ENCODE measurements at places on chromosomes 13 and 19.

DNA sequence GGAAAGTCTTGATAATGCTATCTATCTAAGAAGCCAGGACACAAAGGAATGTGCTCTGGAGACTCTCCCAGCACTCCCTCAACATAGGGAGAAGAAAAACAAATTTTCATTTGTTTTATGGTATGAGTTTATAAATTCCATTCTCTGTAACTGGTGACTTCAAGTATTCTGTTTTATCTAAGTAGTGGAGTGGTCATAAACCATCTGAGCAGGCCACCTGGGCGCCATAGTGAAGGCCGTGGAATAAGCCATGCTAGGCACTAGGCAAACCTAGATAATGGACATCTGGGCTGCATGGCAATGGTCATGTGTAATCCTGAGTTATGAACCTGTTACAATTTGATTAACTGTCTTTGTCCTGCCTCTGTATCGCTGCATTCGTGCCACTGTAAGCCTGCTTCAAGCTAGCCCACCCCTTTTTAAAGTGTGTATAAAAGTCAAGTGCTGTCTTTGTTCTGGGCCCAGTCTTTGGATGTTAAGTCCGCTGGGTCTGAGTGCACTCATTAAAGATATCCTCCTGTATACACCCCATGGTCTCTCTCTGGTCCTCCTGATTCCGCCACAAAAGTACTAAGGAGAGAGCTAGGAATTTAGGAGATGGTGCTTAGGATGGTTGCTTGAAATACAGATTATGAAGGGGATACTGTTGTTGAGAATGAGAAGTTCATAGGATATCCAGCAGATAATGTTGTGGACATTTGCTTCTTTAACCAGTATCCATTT is 13.2 kb downstream of the GTF2F2 start:
- DNase-seq, result no peak

GRCh38 chr13:40317980-40318327 is 348.5 kb downstream of the FOXO1 start:
- DNase-seq, result peak; percentile 14

DNA sequence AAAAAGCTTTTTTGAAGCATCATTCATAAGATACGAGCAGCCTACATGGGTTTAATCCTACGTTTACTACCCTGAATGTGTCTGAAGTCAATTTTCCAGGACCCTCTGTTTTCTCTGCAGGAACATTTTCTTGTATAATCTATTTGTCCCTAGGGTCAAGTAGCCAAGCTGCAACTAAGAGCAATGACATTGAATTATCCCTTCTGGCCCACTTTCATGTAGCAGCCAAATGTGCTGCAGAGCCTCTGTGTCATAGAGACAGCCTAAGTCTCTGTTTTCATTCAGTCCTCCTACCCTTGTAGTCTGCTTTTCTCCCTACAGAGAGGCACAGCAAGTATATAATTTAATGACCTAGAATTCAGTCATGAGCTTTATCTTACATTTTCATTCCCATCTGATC is 82.1 kb downstream of the ZAR1L start:
- DNase-seq, result no peak

DNA sequence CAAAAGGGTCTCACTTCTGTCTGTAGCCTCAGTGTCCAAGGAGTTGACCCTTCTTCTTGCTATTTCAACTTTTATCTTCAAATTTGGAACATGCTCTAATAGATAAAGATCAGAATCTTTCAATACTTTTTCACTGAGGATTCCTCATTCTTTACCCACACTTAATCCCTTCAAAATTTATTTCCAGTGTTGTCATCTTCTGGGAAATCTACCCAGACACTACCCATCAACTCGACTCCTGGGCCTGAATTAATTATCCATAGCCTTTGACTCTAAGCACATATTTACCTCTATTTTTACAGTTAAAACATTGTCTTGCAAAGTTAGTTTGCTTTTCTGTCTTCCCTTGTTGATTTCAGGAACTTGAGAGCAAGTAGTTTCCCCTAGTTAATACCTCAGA is 1022.5 kb downstream of the PCDH9 start:
- DNase-seq, result no peak
